ENCODE measurements at places on chromosomes 5 and 9.

DNA sequence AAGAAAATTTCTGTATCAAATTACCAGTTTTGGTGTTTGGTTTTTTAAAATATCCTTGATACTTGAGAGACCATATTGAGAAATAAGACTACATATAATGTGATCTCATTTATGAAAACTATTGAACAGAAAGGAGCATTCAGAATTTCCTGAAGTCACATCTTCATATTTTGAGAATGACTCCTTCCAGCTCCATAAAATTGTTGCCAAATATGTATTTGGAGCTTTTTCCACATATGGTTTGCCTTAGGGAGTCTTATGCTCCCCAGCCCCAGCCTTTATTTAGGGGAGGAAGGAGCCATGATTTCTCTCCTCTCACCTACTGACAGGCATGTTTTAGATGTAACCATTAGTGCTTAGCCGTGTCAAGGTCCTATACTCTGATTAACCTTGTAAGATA, 51.1 kb downstream of the GCNT1 start:
- no peak for DNase-seq

DNA sequence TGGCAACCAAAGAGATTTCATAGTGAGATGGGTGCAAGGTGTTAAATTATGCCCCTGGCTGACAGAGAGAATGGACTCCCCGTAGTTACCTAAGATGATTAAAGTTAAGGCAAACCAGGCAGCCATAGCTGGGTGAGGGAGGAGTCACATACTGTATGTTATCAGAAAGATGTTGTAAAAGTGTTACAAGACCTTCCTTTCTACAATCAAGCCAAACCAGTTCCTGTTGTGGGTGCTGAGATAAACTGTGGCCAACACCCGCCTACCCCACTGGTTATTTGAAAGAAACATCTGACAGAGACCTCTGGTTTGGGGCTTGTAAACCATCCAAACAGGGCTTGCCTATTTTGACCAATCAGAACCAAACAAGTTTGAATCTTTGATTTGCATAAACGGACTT, 684.7 kb upstream of the NUDT12 start:
- no peak for DNase-seq

DNA sequence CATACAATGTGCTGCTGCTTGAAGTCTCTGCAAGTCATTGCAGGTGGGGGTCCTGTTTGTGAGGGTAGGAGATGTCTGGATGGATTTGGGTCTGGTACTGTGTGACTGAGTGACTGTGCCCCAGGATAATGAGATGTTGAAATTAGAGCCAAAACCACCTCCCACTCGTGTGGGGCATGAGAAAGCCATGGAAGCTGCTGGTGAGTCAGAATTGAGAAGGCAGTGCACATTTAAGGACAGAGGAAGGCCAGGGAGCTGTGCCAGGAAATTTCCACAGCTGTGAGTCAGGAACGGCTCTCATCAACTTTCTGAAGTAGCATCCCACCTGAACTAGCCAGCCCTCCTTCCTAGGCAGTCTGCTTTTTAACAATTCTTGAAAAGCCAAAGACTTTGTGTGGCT, 229.8 kb downstream of the DRD1 start:
- DNase-seq, result no peak

- DNase-seq, result no peak
These were observed 252.1 kb upstream of the ZNF608 start for GRCh38 chr5:124998520-124998919.

- no peak for DNase-seq
These were observed 43.5 kb upstream of the RASGRF2 start for GRCh38 chr5:80916676-80917075.

- DNase-seq, result no peak
These were observed 38.6 kb downstream of the MARCHF11 start for GRCh38 chr5:16140944-16141343.

- DNase-seq, result no peak
These were observed 523.6 kb upstream of the WWC1 start for GRCh38 chr5:167767795-167768194.

DNA sequence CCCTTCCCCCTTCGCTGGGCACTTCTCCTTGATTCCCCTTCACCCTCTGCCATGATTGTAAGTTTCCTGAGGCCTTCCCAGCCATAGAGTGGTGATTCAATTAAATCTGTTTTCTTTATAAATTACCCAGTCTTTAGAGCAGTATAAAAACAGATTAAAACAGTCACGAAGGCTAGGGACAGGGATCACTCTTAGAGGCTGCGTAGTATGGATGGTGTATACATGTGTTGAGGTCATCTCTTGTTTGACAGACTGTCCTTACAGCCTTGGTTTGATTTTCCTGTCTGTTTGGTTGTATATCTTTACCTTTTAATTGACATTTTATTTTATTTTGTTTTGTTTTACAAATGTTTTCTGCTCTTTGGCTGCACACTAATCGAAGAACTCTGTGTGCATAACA, 1155.7 kb upstream of the CDH18 start:
- no peak for DNase-seq

DNA sequence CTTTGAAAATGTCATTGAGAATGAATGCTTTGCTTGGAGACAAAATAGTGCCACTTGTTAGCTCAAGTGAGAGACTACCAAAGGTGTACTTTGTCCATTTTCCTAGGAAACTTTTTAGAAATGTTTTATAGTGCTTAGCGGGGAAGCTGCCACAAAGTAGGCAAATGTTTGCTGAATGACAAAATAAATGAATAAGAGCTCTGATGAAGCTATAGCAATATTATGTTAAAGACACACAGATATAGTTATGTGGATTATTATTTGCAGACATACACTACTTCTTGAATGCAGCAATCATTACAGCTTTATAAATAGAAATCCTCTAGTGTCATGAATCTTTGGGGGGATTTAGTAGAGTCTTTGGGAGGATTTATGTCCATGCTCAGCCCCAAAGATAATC, 92.7 kb upstream of the C6 start:
- DNase-seq, result no peak

- no peak for DNase-seq
These were observed 4.8 kb upstream of the VLDLR start for GRCh38 chr9:2616692-2617377.

Data from activated gamma-delta T cell treated with Interleukin-2 at 50 U/mL for 16 hours (primary cell).